Activated naive CD8-positive, alpha-beta T cell treated with anti-CD3 and anti-CD28 coated beads, Interleukin-2, amount 50 U/mL, for 16 hours (primary cell): ENCODE measurements at places on chromosomes 12 and 14.
A peak's percentile ranks its signal among the peaks of the same experiment; 100 is the strongest.

DNA sequence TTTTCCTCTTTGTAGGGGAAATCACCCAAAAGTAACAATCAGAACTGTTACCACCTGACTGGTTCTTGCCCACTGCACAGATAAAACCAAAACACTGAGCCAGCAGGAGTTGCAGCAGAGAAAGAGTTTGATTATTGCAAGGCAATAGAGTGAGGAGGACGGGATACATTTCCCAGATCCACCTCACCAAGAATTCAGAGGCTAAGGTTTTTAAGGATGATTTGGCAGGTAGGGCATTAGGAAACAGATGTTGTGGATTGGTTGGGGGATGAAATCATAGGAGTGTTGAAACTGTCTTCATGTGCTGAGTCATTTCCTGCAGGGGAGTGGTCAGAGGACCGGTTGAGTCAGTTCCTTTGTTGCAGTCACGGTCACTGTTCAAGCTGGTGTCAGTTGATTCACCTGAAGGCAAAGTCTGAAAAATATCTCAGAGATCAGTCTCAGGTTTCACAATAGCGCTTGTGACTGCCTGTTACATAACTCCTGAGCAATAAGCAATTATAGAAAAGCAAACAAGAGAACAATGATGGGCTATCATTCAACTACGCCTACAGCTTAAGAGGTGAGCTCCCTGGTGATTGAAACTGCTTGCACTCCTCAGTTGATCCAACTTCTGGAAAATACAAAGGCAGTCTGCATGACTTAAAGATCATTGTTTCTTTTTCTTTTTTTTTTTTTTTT, 20.3 kb upstream of the AMN1 start:
- peak; percentile 42 for DNase-seq

GRCh38 chr14:93431036-93431670, 414 bp downstream of the UNC79 start:
- no peak for DNase-seq

DNA sequence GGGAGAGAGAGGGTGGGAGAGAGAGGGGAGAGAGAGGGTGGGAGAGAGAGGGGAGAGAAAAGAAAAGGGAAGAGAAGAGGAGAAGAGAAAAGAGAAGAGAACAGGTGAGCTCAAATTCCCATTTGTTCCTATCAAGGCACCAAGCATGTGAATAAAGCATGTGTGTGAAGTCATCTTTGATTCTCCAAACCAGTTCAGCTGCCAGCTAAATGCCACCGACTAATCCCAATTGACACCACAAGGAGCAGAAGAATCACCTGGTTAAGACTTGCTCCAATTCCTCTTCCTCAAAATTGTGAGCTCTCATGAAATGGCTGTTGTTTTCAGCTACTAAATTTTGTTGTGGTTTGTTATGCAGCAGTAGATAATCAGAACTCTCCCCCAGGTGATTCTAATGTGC, 188.9 kb downstream of the TMX1 start:
- DNase-seq = no peak

- DNase-seq = no peak
Observed at GRCh38 chr12:127685491-127685890, 581.5 kb upstream of the TMEM132C start.

GRCh38 chr12:104423809-104424208, 32.9 kb upstream of the CHST11 start:
- no peak for DNase-seq

GRCh38 chr14:36619131-36619530, 36.7 kb upstream of the NKX2-8 start:
- DNase-seq = no peak

- DNase-seq = no peak
Observed at GRCh38 chr12:50112456-50113218, 601 bp downstream of the COX14 start.

DNA sequence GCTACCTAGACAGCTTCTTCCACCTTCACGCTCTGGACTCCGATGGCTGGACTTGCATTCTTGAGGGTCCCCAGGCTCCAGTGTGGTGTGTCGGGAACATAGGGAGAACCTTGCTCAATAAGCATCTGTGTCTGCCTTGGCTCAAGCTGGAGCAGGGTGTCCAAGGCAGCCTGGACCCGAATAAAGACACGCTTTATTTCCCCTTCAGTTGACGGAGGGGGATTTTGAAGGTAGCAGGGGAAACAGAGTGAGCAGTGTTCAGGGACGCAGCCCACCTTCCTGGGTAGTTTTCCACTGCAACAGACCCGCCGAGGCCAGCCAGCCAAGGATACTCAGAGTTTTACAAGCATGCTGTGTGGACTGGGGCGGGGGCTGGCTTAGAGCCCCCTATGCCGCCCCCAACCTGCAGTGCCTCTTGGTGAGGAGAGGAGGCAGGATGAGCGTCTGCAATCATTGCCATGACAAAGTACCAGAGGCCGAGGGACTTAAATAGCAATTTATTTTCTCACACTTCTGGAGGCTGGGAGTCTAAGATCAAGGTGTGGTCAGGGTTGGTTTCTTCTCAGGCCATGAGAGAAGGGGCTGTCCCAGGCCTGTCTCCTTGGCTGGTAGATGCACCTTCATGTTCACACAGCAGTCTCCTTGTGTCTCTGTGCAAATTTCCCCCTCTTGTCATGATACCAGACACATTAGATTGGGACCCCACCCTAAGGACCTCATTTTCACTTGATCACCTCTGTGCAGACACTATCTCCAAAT, 201.2 kb downstream of the CHST11 start:
- DNase-seq = no peak

DNA sequence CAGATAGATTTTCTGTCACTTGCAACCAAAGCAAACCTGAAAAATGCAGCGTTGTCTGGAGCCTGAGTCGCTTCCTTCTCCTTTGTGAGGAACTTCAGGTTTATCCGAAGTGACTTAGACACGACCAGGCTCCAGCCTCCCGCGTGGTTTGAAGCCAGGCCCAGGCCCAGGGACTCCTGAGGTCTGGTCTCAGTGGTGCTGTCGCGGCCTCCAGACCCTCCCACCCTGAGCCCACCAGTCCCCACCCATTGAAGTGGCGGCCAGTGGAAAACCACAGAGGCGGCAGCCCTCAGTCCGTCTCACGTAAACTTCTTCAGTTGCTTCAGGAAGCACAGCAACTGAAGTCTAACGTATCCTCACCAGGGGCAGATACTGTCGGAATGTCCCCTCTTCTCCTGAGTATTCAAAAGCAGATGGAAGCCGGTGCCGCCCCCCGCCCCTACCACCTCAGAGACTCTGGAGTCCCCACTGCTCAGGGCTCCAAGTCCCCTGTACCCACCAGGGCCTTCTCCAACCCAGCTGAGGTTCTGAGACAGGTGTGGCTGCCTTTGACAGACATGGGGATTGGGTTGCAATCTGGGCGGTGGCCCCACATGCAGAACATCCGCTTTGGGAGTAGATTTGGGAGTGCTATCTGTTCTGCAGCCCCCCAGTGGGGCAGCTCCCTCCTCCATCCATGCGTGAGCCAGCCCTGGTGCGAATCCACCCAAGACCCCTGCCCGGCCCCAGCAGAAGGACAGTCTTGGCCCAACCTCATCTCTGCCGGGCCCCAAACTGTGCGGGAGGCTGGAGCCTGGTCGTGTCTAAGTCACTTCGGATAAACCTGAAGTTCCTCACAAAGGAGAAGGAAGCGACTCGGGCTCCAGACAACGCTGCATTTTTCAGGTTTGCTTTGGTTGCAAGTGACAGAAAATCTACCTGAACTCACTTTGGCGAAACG, 26.6 kb upstream of the GALNT9 start:
- no peak for DNase-seq

DNA sequence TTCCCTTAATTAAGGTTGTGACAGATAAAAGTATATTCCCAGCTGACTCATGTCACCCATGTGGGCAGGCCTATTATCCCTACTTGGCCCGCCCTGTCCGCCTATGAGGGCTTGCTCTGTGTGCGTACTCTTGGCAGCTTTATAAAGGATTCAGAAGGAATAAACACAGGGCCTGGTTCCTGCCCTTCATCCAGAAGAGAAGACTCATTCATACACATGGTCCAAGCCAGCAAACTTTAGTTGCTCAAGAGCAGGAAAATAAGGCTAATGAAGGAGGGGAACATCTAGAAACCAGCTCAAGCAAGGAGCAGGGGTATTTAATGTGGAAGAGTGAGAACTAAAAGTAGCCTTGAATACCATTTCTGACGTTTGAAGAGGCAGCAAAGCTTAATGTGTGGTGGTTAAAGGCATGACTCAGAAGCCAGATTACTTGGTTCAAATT, 141.9 kb downstream of the CRADD start:
- DNase-seq = no peak

GRCh38 chr14:76351941-76352340, 24.0 kb upstream of the ESRRB start:
- no peak for DNase-seq

GRCh38 chr12:121138284-121138683, 5.6 kb downstream of the P2RX7 start:
- no peak for DNase-seq

DNA sequence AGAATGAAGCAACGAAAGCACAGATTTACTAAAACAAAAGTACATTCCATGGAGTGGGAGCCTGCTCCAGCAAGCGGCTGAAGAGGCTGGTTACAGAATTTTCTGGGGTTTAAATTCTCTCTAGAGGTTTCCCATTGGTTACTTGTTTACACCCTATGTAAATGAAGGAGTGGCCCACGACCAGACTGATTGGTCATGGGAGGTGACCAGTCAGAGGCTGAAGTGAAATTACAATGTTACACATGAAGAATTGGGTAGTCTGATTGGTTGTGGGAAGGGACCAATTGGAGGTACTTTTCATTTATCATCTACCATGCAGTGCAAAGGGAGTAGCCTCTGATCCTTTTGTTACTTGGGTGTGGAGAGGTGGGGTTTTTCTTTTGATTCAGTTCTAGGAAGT, 36.2 kb upstream of the APPL2 start:
- no peak for DNase-seq

- DNase-seq = no peak
Observed at GRCh38 chr12:70236990-70237389, 6.2 kb upstream of the CNOT2 start.

DNA sequence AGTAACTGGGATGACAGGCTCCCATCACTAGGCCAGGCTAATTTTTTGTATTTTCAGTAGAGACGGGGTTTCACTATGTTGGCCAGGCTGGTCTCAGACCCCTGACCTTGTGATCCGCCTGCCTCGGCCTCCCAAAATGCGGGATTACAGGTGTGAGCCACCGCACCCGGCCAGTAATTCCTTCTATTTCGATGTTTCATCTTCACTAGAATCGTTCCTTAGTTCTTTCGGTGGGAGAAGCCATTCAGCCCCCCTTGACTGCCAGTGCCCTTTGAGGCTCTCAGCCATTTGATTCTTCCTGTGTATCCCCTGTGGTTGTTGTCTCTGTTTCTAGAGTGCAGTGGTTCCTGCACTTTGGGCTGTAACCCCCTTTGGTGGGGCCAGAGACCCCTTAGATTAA, 174.1 kb downstream of the ETV6 start:
- no peak for DNase-seq

GRCh38 chr14:47065326-47065725, 413.7 kb upstream of the RPL10L start:
- no peak for DNase-seq

GRCh38 chr14:88166616-88167015, 156.5 kb downstream of the KCNK10 start:
- no peak for DNase-seq

- no peak for DNase-seq
Observed at GRCh38 chr12:81759190-81760051, at the start of gene PPFIA2. TSS of gene PPFIA2 (minus strand) at chr12:81759350.

GRCh38 chr14:94787092-94787491, 17.2 kb upstream of the GSC start:
- DNase-seq = no peak

DNA sequence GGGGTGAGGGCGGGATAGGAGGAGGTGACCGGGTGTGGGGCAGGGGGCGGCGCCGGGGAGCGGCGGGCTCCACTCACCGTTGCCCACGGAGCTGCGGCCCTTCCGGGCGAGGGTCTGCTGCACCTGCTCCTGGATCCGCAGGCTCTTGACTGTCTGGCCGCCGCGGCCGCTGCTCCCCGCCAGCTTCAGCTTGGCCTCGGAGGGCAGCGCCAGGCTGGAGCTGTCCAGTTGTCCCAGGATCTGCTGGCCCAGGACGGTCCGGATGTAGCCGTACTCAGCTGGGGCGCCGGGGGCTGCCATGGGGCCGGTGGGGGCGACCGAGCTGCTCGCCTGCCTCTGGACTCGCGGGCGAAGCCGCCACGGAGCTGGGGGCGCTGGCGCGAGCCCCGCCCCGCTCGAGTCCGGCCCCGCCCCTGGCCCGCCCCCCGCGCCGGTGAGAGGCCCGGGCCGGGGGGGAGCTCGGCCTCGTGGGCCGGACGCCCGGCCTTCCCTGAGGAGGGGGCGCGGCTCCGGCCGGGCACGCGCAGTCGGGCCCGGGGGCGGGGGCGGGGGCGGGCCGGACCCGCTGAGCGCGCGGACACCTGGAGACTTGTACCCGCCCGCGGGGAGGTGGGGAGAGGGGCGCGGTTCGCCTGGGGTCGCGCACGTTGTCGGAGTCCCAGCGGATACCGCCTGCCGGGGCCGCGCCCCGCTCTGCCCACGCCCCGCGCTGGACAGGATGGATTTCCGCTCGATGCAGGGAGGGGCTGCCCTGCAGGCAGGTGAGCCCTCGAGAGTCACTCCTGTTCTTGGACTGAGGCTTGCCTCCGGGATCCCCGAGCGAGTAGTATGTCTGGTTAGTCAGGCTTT, at the start of gene PKP2:
Gene PKP2, minus strand, starts transcription at position 346 of the 849 bp plus-strand sequence. Its CDS starts 46 bp downstream, at position 300.
- no peak for DNase-seq

DNA sequence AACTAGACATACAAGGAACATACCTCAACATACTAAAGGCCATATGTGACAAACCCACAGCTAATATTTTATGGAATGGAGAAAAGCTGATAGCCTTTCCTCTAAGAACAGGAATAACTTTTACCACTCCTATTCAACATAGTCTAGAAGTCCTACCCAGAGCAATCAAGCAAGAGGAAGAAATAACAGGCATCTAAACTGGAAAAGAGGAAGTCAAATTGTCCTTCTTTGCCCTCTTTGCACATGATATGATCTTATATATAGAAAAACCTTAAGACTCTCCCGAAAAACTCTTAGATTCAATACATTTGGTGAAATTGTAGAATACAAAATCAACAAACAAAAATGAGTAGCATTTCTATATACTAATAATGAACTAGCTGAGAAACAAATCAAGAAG, 110.0 kb downstream of the ATP23 start:
- DNase-seq = no peak

DNA sequence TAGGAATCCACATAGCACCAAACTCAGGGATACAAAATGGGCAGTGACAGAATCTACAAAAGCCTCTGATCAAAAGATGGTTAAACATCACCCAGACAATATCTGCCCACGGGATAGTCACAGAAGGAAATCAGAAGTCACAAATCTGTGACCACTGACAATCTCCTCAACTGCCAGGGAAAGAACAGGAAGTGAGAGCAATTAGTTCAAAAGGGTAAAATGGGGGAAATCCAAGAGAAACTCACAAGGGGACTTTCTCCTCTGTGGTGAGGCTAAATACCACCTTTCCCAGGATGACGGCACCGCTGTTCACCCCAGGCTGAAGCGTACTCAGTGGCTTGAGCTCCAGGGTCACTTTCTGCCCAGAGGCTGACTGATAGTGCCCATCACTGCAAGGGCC, 10.7 kb downstream of the TTC5 start:
- no peak for DNase-seq

GRCh38 chr12:89370850-89371249, 18.5 kb upstream of the DUSP6 start:
- DNase-seq = no peak

GRCh38 chr12:86254399-86255107, 1.6 kb downstream of the MGAT4C start:
- no peak for DNase-seq
